ENCODE measurements at places on chromosomes 2 and 18. TPM values are rescaled to one million over a fixed set of nuclear protein-coding genes. Genes with fewer than 3 reads are reported as not detected.

DNA sequence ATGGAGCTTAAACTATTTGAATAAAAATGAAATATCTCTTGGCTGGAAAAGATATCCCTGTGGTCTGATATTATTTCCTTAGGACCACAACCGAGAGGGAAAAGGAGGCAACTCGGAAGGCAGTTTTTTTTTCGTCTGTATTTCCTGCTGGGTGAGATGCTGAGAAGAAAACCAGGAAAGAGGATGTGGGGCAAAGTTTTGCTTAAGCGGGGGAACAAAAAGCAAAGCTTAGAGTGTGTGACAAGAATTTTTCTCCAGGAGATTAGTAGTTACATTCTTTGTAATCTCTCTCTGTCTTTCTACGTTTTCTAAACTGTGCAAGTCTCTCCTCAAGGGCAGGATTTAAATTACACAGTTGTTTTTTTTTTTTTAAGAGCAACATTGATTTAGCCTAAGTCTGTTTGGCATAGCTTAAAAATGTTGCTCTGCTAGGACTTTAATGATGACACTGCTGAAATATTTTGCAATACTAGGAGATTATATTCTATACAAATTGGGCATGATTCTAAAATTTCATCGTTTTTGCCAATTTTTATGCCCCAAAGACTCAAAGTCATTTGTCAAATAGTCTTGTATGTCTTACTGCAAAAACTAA is 258.5 kb downstream of the KCNS3 start:
- DNase-seq, result no peak

GRCh38 chr2:235077046-235077445 is 125.2 kb downstream of the SH3BP4 start:
- DNase-seq, result no peak

GRCh38 chr2:55743583-55743982 is 49.9 kb upstream of the PNPT1 start:
- no peak for DNase-seq

- no peak for DNase-seq
These were observed 231.0 kb downstream of the INSIG2 start for GRCh38 chr2:118319271-118319684.

DNA sequence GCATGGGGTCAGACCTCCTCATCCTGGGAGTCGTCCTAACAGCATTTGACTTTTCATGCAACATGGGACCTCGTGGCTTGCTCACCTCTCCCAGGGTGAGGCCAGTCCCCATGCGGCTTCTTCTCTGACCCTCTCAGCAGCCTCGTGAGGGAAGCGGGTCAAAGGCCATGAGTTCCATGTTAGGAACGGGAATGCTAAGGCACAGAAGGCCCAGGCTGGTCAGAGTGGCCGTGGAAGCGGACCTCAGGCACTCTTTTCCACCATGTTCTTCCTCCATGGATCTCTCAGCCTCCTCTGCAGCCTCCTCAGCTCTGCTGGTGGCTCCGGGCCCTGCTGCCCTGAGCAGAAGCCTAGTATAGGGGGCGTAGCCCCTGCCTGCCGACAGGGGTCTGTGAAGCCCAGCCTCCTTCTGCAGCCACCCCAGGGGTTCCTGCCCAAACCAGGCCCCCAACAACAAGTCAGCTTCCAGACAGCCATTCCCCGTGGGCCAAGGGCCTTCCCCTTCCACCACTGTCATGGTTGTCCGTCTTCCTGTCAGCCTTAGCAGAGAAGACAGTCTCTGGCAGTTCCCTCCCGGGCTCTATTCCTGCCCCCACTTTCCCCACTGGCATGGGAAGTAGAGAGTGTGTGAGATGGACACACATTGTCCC is 60.0 kb upstream of the OTOF start:
- no peak for DNase-seq

- DNase-seq, result no peak
These were observed 76.6 kb downstream of the FIGN start for GRCh38 chr2:163659224-163659623.

- DNase-seq, result no peak
These were observed 573.7 kb downstream of the THSD7B start for GRCh38 chr2:137339051-137339450.

GRCh38 chr2:100756704-100757103 is 63.2 kb upstream of the NPAS2 start:
- DNase-seq, result no peak

Gene FZD7
- total RNA-seq, result 17.6 TPM
